Activated naive CD4-positive, alpha-beta T cell treated with anti-CD3 and anti-CD28 coated beads for 36 hours (primary cell): ENCODE measurements at places on chromosomes 2 and 18. TPM values are rescaled to one million over a fixed set of nuclear protein-coding genes. Genes with fewer than 3 reads are reported as not detected.

COL4A3 gene
- not detected for total RNA-seq

GRCh38 chr2:186629250-186629996 is 39.6 kb downstream of the ITGAV start:
- H3K4me1 ChIP-seq, result no peaks in the 10 kb centered on the region
- H3K4me3 ChIP-seq, result no peak overlapping the region
- peaks cover 3% of the 10 kb centered on the region for H3K36me3 ChIP-seq
- DNase-seq, result no peak
- H3K27ac ChIP-seq, result no peak overlapping the region

- no peaks in the 10 kb centered on the region for H3K36me3 ChIP-seq
- H3K27me3 ChIP-seq, result no peaks in the 10 kb centered on the region
- DNase-seq, result no peak
- H3K4me1 ChIP-seq, result no peaks in the 10 kb centered on the region
- H3K27ac ChIP-seq, result no peak overlapping the region
- no peak overlapping the region for H3K4me3 ChIP-seq
Measured at GRCh38 chr18:63763831-63764600, 11.2 kb upstream of the SERPINB7 start.

DNA sequence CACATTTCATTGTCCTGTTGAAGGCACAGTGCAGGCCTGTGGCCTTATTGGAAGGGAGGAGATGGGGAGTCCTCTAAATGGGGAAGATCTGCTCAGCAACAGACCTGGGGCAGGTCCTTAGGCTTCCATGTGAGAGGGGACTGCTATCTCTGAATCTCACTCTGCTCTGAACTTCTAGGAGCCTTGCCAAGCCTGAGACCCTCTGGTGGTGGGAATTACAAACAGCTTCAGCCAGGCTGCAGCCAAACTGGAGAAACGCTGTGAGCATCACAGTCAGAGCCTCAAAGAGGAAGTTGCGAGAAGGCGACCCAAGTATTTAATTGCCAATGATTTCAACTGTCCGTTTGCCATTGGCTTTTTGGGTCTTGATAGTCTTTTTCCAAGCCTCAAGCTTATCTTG is 66.8 kb upstream of the MC2R start:
- H3K27me3 ChIP-seq, result peaks cover 16% of the 10 kb centered on the region
- no peak overlapping the region for H3K4me3 ChIP-seq
- no peak for DNase-seq
- H3K27ac ChIP-seq, result no peak overlapping the region
- no peaks in the 10 kb centered on the region for H3K36me3 ChIP-seq
- H3K4me1 ChIP-seq, result no peaks in the 10 kb centered on the region

DNA sequence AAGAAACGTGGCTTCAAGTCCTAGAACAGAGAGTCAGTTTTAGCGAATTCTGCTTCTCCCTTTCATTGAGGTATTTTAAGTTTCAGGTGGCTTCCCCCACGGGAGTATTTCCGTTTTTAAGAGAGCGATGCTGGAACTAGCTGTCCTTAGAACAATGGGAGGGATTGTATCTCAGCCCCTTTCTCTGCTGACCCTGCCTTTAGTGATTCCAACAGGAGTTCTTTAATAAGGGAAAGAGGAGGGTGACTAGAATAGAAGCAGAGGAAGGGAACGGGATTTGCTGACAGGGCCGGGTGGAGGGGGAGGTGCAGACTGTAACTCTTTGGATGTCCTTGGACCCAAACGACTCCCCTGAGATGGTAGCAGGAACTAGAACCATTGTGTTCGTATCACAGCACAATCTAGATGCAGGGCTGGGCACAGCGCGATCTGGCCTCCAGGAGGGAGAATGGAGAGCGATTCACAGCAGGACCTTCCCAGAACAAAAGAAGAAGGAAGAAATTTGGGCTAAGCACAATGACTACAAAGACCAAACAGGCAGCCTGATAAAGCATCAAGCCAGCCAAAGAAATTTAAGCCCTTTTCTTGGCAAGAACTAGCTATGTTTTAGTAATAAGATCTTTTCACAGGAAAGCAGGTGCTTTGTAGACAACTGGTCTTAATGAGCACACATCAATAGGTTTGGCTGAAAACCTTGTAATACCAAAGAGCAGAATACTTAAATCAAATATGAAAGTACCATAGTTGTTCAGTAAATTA is 15.8 kb upstream of the RTTN start:
- DNase-seq, result no peak
- H3K4me1 ChIP-seq, result no peaks in the 10 kb centered on the region
- no peak overlapping the region for H3K4me3 ChIP-seq

- no peaks in the 10 kb centered on the region for H3K27me3 ChIP-seq
- H3K4me3 ChIP-seq, result no peak overlapping the region
- no peak overlapping the region for H3K27ac ChIP-seq
- no peak for DNase-seq
- H3K4me1 ChIP-seq, result peaks cover 26% of the 10 kb centered on the region
Measured at GRCh38 chr2:43057742-43058725, 168.4 kb downstream of the ZFP36L2 start.

CHST10 gene
- total RNA-seq, result 3.3 TPM

DNA sequence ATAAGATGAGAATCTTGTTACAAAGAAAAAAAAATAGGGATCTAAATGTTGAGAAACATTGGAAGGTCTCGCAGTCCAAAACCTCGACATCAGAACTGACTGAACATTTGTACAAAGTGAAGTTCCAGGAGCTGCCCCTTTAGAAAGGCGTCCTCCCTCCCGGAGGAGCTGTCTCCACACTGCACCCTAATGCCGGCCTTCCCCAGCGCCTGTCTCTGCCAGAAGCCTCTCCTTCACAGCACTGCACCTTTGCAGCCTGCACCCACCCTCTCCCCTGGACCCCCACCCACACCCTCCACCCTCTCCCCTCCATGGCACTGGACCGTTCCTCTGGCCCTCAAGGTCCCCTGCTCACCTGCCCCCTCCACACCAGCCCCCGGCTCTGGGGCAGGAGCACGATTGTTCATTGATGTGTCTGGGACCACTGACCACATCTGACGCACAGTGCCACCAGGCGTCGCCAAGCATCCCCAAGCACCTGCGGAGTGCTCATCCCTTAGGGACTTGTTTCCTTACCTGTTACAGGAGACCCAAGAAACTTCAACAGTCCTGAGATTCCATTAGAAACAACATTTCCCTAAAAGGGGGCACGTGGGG is 90.3 kb upstream of the SNTG2 start:
- H3K27me3 ChIP-seq, result no peaks in the 10 kb centered on the region

- peaks cover 5% of the 10 kb centered on the region for H3K27me3 ChIP-seq
- peak overlapping the region; percentile 82 for H3K27ac ChIP-seq
- peak; percentile 55 for DNase-seq
- peaks cover 49% of the 10 kb centered on the region for H3K4me1 ChIP-seq
Measured at GRCh38 chr2:189580241-189580651, 340 bp downstream of the SLC40A1 start.

SDC1 gene
- total RNA-seq, result 0.67 TPM

GRCh38 chr2:80102026-80102425 is 202.5 kb downstream of the LRRTM1 start:
- no peaks in the 10 kb centered on the region for H3K27me3 ChIP-seq
- no peak for DNase-seq
- H3K4me1 ChIP-seq, result no peaks in the 10 kb centered on the region
- no peaks in the 10 kb centered on the region for H3K36me3 ChIP-seq
- no peak overlapping the region for H3K27ac ChIP-seq
- H3K4me3 ChIP-seq, result no peak overlapping the region

- no peak overlapping the region for H3K27ac ChIP-seq
- H3K4me3 ChIP-seq, result no peak overlapping the region
Measured at GRCh38 chr2:237181844-237182243, 96.2 kb downstream of the COPS8 start.

- no peaks in the 10 kb centered on the region for H3K27me3 ChIP-seq
- H3K4me1 ChIP-seq, result no peaks in the 10 kb centered on the region
- H3K27ac ChIP-seq, result no peak overlapping the region
- no peak overlapping the region for H3K4me3 ChIP-seq
- H3K36me3 ChIP-seq, result no peaks in the 10 kb centered on the region
Measured at GRCh38 chr2:134988994-134989605, 58.1 kb downstream of the MAP3K19 start.

MC4R gene
- total RNA-seq, result not detected
